ENCODE measurements at places on chromosomes 5 and 9.

GRCh38 chr9:5440426-5440825 lies 2.7 kb upstream of the PLGRKT start:
- DNase-seq: no peak

- DNase-seq: no peak
Observed at GRCh38 chr9:70601000-70601951, 186.8 kb upstream of the KLF9 start.

GRCh38 chr5:168681556-168682183 lies 102.5 kb upstream of the PANK3 start:
- DNase-seq: peak; percentile 9

DNA sequence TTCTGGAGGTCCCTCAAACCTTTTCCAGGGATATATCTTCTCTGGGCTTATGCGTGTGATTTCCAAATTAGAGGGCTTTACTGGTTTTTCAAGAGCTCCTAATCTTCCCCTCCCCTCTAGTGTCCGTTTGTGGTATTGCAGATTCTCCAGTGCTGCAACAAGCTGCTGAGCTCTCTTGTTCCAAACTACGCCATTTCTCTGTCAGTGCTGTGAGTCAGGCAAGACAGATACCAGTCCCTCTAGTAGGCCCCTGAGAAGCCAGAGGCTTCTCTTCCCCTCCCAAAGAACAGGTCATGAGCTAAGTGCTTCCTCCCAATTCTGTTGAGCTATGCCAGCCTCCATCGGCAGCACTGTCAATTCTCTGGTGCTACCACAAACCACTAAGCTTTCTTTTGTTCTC lies 149.5 kb downstream of the FANCC start:
- peak; percentile 80 for DNase-seq

DNA sequence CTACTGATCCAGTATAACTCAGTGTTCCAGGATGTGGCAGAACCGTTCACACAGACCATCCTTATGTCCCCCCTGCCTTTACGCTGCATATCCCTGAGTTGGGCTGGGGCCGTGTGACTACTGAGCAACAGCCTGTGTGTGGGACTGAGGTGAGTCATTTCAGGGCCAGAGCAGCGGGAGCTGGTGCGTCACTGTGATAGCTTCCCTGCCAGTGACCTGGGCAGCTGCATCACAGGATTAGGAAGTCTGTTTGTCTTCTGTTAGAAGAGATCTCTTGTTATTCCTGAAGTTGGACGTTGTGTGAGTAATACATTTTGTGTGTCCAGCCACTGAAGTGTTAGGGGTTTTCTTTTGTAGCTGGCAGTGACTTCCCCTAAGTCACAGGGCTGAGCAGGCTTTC lies 35.6 kb downstream of the TPPP start:
- DNase-seq: no peak

- DNase-seq: no peak
Observed at GRCh38 chr9:13627502-13627901, 348.0 kb upstream of the MPDZ start.

GRCh38 chr5:96660971-96661854 lies 963 bp upstream of the CAST start:
- DNase-seq: peak; percentile 48

GRCh38 chr9:136739509-136739908 lies 3.2 kb downstream of the LCN10 start:
- DNase-seq: no peak

DNA sequence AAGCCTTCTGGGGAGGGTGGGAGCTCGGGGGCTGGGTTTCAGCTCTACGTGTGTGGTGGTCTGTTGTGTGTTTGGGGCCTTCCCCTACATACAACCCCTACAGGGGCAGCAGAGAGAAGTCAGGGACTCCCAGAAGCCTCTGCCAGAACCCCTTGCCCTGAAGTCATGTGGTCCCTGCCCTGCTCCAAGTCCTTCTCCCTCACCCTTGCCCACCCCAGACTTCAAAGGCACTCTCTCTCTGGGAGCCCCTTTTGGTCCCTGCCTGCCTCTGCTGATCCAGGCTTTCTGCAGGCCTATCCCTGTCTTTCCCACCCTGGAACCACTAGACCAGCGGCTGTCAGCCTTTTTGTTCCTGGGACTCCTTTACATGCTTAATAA lies 61.1 kb upstream of the PSD2 start:
- DNase-seq: no peak

GRCh38 chr9:87883990-87884389 lies 1.3 kb downstream of the SPATA31E1 start:
- DNase-seq: no peak

DNA sequence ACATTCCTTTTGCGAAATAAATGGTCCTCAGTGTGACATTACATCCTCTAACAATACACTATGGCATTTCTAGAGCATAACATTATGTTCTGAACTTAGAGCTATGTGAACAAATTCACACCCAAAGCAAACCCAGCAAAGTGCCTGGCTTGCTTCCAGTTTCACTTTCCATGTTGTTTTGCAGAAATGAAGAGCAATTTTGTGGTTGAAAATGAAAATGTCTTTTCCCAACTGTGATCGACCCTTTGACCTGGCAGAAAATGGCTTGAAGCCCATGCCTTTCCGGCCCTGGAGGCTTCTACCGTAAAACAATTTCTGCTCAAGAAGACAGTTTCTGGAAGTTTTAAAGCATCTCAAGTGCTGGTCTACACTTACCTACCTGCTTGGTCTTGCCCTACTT lies 344.7 kb upstream of the RGMB start:
- DNase-seq: no peak

DNA sequence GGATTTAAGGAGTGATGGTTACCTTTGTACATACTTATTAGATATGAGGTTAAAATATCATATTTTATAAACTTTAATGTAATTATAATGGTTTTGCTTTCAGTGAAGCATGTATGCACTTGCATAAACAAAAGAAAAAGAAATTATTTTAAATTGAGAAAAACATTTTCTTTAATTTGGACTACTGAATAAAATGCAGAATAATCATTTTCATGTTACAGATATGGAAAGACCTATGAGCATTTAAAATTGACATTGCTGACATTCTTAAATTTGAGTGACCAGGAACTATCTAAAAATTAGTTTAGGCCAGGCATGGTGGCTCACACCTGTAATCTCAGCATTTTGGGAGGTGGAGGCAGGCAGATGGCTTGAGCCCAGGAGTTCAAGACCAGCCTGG lies 49.2 kb downstream of the LIX1 start:
- DNase-seq: no peak

DNA sequence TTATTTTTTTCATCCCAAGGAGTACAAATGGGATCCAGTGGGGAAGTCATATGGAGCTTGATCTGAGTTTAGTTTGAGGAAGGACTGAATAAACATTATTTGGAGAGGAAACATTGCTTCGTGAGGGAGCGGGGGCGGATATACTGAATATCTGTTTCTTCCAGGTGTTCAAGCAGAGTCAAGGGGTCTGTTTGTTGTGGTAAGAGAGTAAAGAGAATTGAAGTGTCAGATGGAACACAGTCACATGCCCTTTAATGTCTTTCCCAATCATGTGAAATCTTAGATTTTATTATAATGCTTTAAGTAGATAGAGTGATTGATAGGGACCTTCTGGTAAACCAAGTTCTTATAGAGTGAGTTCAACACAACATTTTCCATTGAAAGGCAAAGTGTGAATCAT lies 33.7 kb downstream of the DDX46 start:
- no peak for DNase-seq

DNA sequence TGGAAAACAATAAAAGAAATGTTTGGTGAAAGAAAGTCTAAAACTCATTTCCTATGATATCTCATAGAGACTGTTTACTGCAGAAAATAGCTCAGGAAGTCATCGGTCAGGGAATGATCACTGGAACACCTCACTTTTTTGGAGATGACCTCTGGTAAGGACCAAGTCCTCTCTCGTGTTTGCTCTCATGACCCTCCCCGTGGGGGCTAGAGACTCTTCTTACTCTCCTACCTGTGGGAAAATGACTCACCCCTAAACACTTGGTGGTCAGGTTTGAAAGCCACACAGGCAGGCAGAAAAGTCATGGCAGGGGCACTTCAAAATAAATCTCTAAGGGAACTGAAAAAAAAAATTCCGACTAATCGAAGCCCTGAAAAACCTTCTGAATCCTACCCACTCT lies 48.2 kb downstream of the FAM240B start:
- DNase-seq: no peak

DNA sequence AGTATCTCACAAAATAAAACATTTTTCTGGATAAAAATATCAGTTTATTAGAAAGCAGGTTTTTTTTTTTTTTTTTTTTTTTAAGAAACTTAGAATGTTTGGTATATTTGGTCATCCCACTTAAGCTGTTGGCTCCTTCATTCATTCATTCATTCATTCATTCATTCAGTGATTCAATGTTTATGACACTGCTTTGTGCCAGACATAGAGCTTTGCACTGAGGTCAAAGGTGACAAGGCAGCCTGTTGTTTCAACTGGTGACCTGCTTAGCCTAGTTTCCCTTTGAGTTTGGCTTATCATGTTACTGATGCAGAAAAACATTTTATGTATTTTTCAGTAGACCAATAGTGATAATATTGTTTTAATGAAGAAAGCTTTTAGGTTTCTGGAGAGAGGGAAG lies 23.5 kb downstream of the CPEB4 start:
- no peak for DNase-seq

GRCh38 chr5:128329386-128329939 lies 208.6 kb downstream of the FBN2 start:
- DNase-seq: no peak

GRCh38 chr5:164153469-164154172 lies 648.2 kb downstream of the MAT2B start:
- DNase-seq: no peak

GRCh38 chr5:87155106-87155505 lies 112.6 kb upstream of the RASA1 start:
- DNase-seq: no peak

- DNase-seq: no peak
Observed at GRCh38 chr9:8715788-8716187, 916.2 kb upstream of the DMAC1 start.

GRCh38 chr5:3197304-3198073 lies 398.1 kb upstream of the IRX1 start:
- DNase-seq: no peak

DNA sequence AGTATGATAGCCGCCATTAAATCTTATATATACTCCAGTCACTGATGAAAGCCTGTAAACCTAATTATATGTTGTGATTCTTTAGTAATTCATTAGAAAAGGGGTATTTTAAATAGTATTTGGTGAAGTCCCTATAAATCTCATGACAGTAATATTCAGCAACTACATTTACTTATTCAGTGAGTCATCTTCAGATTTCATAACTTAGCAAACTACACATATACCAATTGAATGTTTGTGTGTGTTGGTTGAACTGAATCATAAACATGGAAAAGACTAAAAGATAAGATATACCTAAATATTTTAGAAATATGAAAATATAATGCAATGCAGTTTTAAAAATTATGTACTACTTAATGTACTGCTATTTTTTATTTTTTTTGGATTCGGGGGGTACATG lies 1050.4 kb downstream of the MAT2B start:
- DNase-seq: no peak

GRCh38 chr9:16335788-16336580 lies 534.5 kb downstream of the BNC2 start:
- no peak for DNase-seq

- no peak for DNase-seq
Observed at GRCh38 chr5:115577329-115577728, 24.9 kb downstream of the TICAM2 start.

DNA sequence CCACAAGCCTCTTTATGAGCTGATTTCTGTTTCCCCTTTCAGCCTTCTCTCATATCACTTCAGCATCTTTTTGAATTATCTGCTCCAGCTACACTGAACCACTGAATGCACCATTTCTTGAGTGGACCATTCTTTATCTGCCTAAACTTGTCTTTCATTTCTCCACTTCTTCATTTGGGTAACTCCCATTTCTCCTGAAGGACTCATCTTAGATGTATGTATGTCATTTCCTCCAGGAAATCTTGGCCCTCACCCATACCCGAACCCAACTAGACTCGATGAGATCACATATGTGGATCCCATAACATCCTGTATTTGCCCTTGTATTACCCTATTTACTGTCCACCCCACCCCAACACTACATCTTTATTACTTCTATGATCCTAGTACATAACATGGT lies 249.8 kb downstream of the KIF4B start:
- DNase-seq: no peak

DNA sequence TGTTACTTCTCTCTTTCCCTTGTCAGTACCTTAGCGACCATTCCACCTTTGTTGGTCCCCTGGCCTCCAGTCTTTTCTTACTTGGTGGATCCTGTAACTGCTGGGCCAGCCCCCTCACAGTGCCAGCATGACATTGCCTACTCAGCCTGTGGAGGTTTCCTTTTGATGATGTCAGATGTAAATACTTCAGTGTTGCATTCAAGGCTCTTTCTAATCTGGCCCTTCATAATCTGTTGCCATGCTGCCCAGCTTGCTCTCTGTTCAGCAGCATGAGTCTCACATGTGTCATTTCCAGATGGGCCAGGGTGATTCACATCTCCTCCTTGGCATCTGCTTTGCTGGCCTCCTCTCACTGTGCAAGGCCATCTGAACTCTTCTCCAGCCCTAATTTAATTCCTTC lies 57.1 kb downstream of the MAST4 start:
- DNase-seq: no peak

- no peak for DNase-seq
Observed at GRCh38 chr5:132267931-132268768, 10.7 kb downstream of the PDLIM4 start.

DNA sequence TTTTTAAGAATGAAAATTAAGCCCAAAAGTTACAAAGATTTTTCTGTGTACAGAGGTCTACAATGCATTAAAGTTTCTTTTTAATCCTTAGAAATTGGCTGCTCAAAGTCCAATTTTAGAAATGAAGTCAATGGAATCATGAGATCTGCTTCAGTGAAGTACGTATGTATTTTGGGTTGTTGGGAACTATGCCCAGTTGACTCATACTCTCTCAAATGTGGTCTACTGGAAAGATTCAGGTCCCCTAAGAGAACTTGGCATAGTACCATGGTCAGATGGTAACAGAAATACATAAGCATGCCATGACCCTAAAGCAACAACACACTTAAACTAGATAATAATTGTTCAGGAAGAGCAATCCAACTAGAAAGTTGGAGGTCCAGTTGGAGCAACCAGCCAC lies 23.0 kb downstream of the FBLL1 start:
- DNase-seq: no peak

DNA sequence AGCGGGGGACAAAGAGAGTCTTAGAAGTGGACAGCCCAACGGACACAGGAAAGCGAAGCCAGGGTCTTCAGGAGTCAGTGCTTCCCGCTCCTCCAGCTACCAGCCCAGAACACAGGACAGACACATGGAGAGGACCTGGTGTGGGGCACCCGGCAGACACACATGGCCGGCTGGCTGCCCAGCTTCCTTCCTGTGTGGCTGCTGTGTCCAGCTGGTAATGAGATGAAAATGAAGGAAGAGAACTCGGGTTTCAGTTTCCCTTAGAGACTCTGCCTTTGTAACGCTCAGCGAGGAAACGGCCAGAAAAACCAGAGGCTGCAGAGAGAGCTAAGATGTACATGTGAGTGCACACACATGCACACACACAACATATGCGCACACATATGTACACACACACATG lies 87.5 kb downstream of the SECISBP2 start:
- no peak for DNase-seq

GRCh38 chr9:318646-319045 lies 104.0 kb downstream of the DOCK8 start:
- no peak for DNase-seq

All from activated T-cell treated with anti-CD3 and anti-CD28 coated beads, Interleukin-2, amount 50 U/mL, for 72 hours (primary cell).